Stimulated activated CD4-positive, alpha-beta T cell treated with anti-CD3 and anti-CD28 coated beads, Interleukin-12 subunit alpha, Interleukin-12 subunit beta, amount 100 ng/mL, for 48 hours (primary cell): ENCODE measurements at places on chromosomes 5 and 9.

DNA sequence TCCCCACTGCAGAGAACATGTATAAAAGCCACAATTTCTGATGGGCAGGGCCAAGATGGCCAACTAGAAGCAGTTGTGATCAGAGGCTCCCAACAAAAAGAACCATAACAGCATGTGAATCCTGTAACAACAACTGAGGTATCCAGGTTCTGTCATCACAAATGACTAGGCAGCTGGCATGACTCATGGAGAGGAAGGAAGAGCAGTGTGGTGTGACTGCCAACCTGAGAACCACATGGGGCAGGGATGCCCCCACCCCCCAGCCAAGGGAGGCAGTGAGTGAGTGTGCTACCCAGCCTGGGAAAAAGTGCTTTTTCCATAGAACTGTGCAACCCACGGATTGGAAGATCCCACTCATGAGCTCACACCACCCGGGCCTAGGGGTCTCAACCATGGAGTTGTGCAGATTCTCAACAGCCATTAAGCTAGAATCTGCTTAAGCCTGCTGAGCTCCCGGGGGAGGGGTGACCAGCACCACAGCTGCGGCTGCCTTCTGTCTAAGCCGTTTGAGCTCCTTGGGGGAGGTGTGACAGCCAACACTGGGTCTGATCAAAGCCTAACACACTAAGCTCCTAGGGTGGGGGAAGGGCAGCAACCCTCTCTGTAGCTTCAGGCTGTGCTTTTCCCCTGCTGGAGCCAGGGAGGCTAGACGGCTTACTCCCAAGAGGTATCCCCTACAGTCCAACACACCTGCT is 80.1 kb upstream of the DMAC1 start:
- DNase-seq: no peak

GRCh38 chr5:168117469-168117868 is 174.0 kb upstream of the WWC1 start:
- DNase-seq: no peak

- no peak for DNase-seq
Measured at GRCh38 chr9:94174164-94174563, 84.9 kb upstream of the ZNF169 start.

DNA sequence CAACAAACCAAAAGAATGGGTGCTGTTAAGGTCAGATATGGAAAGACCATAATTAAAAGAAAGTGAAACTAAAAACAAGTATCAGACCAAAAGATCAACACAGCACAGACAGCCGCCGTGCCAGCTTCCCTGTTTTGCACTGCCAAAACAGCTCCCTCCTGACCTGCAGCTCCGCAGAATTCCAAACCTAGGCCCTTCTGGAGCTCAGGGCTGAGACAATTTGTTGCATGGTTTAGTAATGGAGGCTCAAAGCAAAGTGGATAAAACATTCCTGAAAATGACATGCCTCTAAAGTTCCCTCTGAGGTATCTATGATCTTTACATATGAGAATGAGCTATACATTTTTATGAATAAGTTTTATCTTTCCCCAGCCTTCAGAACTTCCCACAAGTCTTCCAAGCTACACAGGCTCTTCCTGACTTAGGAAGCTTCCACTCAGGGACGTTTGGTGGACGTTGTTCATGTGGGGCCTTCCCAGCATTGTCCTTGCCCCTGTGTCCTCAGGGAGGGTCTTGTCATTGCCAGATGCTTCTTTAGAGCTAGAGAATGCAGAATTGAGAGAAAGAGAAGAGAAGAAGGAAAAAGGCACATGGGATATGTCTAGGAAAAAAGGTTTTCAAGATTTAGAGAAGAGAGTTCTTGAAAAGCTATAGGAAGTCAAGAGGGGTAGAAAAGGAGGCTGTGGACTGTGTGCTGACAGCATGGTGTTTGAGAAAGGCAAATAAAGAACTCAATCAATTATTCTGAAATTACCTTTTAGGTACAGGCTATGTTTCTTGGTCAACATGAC is 28.4 kb upstream of the SSBP2 start:
- no peak for DNase-seq

DNA sequence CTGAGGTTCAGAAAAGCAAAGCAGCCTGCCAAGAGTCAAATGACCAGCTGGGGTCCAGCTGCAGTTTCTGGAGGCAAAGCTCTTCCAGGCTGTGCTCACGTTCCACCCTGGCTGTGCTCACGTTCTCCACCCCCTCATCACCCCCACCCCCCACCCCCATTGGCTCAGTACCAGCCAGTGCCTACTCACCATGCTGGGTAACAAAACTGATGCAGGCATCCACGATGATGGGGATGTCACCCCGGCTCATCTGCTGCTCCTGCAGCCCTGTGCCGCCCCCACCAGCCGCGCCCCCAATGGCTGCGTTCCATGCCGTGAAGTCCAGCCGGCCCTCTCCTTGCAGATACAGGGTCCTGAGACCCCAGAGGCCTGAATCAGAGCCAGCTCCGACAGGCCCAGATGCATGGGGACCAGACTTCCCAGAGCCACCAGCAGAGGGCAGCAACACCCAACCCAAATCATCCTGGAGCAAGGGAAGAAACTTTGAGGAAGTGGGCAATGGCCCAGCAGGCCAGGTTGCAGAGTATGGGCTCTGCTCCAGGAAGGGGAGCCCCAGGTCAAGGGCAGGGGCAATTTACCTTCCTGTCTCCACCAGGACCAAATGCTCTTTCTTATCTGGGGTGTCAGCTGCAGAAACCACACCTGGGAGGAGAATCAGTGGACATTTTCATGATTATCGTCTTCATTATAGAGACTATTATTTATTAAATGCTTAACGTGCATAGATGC is 13.7 kb upstream of the FCHSD1 start:
- peak; percentile 80 for DNase-seq
